GM12878 (cell line): ENCODE measurements at places on chromosomes 12 and 14. TPM values are rescaled to one million over a fixed set of nuclear protein-coding genes. Genes with fewer than 3 reads are reported as not detected.

DNA sequence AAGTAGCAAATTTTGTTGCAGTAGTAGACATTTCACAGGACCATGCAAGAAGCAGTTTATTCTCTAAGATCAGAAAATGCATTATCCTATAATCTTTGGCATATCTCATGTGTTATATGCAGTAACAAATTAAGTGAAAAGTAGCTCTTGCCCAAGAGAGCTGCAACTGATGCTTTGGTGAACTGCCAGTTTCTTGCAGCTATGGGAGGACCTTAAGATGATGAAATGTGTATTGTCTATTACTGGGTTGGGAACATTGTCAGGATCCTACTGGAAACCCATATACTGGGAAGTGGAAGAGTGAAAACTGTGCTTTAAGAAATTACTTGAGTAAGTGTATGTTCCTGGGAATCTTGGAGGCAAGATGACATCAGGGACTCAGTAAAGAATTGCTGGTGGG lies 238.8 kb downstream of the DACT1 start:
- H3K36me3 ChIP-seq, result no peaks in the 10 kb centered on the region
- no peaks in the 10 kb centered on the region for H3K27me3 ChIP-seq
- H3K4me1 ChIP-seq, result no peaks in the 10 kb centered on the region

- H3K27ac ChIP-seq, result no peak overlapping the region
- no peaks in the 10 kb centered on the region for H3K36me3 ChIP-seq
- no peaks in the 10 kb centered on the region for H3K27me3 ChIP-seq
- no peak for DNase-seq
Measured at GRCh38 chr12:109169686-109170085, 53.3 kb downstream of the ACACB start.

Gene SLC38A2
- 112 and 118 TPM in 2 replicates for total RNA-seq

Gene HOXC9
- total RNA-seq, result not detected in 2 replicates

Gene RTL1
- total RNA-seq, result not detected in 2 replicates

DNA sequence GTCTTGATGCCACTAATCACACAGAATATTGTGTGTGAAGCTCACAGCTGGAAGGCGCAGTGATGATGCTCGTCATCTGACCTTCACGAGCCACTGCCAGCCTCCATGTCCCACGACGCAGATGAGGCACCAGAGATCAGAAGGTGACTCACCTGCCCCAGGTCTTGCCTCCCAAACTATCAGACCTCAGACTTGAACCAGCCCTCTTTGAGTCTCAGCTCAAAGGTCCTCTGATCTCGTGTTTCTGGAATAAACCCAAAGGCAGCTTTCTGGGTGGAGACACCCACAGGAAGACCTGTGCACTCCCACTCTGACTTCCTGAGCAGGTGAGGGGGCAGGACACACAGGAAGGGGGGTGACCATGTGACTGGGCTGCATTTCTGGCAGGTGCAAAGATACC lies 19.6 kb upstream of the CHGA start:
- H3K4me1 ChIP-seq, result no peaks in the 10 kb centered on the region; the same call in 1 of the 2 replicates
- no peak for DNase-seq
- H3K27ac ChIP-seq, result no peak overlapping the region
- no peak overlapping the region for H3K4me3 ChIP-seq
- H3K27me3 ChIP-seq, result no peaks in the 10 kb centered on the region; the same call in 1 of the 2 replicates
- H3K36me3 ChIP-seq, result no peaks in the 10 kb centered on the region

GRCh38 chr12:59627582-59627981 lies 31.8 kb downstream of the SLC16A7 start:
- no peaks in the 10 kb centered on the region for H3K4me1 ChIP-seq
- no peaks in the 10 kb centered on the region for H3K36me3 ChIP-seq
- H3K27ac ChIP-seq, result no peak overlapping the region
- no peak overlapping the region for H3K4me3 ChIP-seq

DNA sequence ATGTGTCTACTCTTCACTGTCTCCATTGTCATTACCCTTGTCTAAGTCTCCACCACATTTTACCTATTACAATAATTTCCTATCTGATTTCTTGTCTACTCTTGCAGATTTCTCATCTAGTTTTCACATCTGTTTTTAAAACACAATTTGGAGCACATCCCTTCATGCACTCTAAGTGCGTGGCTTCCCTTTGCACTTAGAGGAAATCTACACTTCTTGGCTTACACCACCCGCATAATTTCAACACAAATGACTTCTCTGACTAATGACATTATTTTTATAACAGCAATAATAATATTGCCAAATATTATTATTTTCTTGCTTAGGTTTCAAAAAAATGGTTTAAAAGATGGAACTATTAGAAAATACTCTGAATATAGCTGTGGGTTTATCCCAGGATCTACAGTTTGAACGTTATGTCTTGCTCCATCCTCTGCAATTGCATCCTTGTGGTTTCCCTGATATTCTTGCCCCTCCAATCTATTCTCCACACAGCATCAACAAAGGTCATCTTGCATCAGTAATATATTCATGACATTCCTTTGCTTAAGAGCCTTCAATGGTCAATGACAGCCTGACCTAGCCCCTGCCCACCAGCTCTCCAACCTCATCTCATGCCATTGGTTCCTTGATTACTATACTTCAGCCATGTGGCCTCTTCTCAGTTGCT lies 153.7 kb downstream of the SLC25A21 start:
- no peaks in the 10 kb centered on the region for H3K4me1 ChIP-seq
- H3K36me3 ChIP-seq, result no peaks in the 10 kb centered on the region
- H3K27ac ChIP-seq, result no peak overlapping the region
- no peaks in the 10 kb centered on the region for H3K27me3 ChIP-seq
- H3K4me3 ChIP-seq, result no peak overlapping the region

DNA sequence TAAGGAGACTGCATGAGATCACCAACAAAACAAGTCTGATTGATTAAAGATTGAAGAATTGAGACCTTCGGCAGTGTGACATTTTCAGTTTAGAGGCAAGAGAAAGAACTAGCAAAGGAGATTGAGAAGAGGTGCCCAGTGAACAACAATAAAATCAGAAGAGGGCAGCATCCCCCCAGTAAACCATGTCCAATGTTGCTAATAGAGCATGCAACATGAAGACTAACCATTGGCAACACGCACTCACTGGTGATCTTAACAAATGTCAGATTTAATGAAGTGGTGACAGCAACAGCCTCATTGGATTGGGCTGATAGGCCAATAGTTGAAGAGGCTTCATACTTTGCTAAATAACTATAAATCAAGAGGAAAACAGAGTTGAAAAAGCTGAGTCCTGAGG lies 20.7 kb upstream of the TAS2R14 start:
- H3K27ac ChIP-seq, result no peak overlapping the region
- H3K27me3 ChIP-seq, result no peaks in the 10 kb centered on the region
